ENCODE measurements at places on chromosomes 16 and 17. TPM values are rescaled to one million over a fixed set of nuclear protein-coding genes. Genes with fewer than 3 reads are reported as not detected.

DNA sequence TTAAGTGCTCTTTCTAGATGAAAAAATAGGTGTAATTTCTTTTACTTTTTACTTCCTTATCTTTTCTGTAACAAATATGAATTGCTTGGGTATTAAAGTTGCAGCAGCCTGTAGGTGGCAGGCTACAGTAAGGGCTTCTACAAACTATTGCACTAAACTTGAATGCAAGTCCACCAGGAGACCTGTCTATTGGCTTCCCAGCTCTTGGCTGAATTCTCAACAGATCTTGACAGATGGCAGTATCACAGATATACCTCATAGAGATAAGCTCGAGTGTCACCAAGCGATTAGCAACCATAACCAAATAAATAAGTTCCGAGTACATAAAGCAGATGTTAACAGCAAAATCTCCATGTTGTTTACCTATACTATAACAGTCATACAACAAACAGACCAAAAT, 5.9 kb downstream of the BBS2 start:
- no peak for DNase-seq

TPSD1 gene
- polyA plus RNA-seq, result 0.16 TPM

CLEC10A gene
- polyA plus RNA-seq, result 1.6 TPM

TM4SF5 gene
- not detected for polyA plus RNA-seq

DNA sequence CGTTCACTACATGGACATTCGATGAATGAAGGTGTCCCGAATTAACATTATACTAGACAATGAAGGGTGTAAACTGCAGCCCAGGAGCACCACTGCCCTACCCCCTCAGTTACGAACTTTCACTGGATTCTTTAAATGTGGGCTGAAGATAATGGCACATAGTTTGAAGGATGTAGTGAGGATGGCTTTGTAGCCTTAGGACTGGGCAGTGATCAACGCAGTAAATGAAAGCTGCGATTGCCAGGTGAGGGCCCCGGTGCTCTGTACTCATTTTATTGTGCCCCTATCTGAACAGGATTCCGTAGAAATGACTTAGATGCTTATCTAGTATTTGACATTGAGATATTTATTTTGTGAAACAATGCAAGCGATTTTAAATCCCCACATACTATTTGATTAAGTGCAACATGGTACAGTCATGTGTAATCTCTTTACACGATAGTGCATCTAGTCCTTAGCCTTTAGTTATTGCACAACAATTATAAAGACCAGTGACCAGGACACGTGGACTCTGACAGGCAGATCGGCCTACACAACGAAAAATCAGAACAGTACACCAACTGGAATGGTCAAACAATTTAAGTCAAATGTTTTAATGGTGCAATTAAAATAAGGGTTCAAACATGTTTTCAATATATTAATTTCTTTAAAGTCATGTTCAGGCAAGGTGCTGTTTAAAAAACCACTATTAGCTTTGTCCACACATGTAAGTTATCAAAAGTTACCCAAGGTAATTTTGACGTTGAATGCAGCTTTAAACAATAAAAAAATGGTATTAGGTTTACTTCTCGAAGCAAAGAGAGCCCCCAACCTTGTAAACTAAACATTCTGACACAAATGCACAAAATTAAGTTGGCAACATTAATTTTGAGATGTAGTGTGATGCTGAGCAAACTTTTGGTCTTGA, 17.4 kb upstream of the ERN1 start:
- no peak for DNase-seq

SP6 gene
- 0.34 TPM for polyA plus RNA-seq

GRCh38 chr17:36675786-36676185, 74.4 kb downstream of the MRM1 start:
- no peak for DNase-seq

GRCh38 chr16:88430524-88431446, 22.3 kb upstream of the ZFPM1 start:
- no peak for DNase-seq

DNA sequence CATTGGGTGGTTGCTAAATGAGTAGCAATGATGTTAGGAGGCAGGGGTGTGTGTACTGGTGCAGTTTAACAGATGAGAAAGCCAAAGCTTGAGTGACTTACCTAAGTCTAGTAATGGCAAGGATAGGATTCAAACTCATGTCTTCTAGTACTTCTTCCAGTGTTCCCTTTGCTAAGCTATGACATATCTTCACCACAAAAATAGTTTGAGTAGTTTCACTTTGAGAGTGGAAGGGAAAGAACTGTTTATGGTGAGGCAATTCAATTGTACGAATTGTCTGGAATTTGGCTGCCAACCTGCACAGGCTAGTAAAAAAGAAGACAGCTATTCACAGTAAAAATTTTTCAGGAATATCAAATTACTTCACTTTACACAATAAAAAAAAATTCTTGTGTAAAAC, 138.0 kb downstream of the NLK start:
- no peak for DNase-seq

CASKIN1 gene
- 9.7 TPM for polyA plus RNA-seq

DNA sequence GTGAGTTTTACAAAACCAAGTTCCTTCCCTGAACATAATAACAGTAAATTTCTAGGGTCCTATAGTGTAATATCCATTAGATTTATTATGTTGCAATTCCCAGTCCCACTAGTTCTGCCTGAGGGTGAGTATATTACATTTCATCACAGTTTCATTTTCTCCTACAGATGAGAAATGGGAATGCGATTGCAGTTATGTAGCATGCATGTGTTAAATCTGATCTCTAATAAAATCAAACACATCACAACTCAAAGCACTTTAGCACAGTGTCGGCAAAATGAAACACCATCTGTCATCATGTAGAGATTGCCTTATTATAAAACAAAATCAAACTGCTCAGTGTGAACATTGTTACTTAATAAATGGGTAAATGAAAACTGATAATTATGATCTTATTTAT, 180.5 kb upstream of the TOX3 start:
- no peak for DNase-seq

DNA sequence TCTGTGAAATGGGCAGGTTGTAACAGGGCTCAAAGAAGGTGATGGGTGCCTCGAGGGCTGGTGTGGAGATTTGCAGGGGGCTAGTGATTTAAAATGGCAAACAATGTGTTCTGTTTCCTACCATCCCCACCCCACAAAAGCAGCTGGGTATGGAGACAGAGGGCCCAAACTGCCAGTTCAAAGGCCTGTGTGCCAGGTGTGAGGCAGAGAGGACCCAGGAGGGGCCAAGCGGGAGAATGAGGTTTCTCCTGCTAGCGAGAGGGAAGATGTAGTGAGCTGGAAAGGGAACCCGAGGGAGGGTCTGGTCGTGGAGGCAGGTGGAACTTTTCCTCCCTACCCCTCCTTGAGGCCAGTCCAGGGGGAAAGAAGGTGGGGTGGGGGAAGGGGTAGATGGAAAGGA, 39.4 kb downstream of the LAT start:
- DNase-seq, result no peak

CDH13 gene
- 20.7 TPM for polyA plus RNA-seq

- no peak for DNase-seq
These were observed 46.8 kb downstream of the PLXDC1 start for GRCh38 chr17:39104657-39105056.

DNA sequence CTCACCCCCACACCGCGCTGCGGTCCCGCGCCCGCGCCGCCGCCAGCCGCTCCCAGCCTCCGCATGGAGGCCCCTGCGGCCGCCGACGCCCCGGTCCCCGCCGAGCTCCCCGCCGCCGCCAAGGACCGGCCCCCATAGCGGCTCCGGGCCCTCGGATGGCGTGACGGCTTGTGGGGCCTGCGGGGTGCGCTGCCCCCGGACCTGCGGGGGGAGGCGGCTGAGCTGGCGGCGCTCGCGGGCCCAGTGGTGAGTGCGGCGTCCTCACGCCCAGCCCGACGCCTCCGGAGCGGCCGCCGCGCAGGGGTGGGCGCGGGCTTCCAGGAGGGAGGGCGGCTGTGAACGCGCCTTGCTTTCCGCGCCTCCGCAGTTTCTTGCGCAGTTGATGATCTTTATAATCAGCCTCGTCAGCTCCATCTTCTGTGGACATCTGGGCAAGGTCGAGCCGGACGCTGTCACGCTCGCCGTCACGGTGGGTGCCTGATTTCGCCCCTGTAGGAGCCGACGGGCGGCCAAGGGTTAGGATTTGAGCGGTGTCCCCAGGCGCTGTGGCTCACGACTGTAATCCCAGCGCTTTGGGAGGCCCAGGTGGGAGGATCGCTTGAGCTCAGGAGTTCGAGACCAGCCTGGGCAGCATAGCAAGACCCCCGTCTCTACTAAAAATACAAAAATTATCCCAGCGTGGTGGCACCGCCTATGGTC, 46.4 kb downstream of the SLC47A1 start:
- DNase-seq, result peak; percentile 28

DNA sequence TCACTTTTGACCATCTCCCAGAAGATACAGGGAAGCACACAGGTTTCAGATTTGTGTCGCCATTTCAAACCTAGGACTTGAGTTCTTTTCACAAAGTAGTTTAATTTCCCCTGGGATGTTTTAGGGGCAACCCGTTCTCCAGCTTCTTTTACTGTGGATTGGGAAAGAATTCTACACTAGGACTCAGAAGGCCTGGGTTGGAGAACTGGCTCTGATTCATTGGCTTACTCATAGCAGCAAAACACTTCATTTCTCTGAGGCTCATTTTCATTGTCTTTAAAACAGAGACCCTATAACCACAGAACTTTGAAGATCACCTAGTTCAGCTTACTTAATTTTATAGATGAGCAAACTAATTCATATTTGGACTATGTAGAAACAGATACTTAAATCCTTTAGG, 175.9 kb upstream of the SALL1 start:
- no peak for DNase-seq

GRCh38 chr17:68634345-68634876, 33.2 kb upstream of the FAM20A start:
- DNase-seq, result no peak

GRCh38 chr17:48047113-48047740, 932 bp upstream of the NFE2L1 start:
- DNase-seq, result peak; percentile 29

DNA sequence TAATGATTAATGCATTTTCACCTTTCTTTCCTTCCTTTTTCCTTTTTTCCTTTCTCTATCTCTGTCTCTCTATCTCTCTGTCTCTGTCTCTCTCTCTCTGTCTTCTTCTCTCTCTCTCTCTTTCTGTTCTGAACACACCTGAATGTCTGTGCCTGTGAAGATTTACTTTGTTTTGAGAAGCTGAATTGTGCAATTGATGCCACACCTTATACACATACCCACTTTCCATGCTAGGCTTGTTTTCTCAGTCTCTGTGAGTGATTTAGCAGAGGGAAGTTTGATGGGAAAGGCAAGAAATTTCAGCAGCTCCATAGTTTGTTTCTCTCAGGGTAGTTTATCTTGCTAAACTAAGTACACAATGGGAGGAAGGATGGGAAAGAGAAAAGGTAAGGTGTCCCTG, 9.3 kb upstream of the CAPNS2 start:
- no peak for DNase-seq

DNA sequence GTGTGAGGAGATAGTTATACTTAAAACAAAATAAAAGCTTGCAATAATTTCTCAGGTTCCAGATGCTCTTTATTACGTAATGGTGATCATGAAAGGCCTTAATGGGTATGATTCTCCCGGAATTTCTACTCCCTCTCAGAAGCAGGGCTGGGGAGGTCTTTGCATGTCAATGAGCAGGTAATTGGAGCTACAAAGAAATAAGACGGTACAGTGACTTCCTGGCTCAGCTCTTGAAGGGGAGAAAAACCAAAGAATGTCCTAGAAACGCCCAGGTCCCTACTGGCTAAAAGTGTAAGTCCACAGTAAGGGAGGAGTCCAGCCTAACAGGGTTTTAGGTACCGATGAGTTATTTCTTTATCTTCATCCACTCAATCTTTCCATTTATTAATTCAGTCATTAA, 390.9 kb downstream of the TMEM114 start:
- DNase-seq, result no peak

NETO2 gene
- 0.41 TPM for polyA plus RNA-seq

GRCh38 chr17:146546-146945, 9.2 kb downstream of the SCGB1C2 start:
- no peak for DNase-seq

DNA sequence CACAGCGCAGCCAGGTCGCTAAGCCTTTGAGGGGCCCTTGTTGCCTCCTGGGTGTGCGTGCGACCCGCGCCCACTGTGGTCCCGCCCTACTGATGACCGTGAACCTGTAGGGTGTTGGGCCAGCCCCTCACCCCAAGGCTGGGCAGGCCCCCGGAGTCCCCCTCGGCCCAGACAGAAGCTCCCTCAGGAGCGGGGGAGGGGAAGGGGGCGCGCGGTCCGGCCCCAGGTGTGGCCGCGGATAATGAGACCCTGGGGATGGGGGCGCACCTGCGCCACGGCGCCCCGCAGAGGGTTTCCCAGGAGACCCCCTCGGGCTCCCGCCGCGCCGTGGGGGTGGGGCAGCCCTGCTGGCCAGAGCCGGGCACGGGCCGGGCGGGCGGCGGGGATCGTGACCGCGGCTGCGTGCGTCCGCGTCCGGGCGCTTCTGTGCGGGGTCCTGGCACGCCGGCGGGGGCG, 358 bp upstream of the ARHGDIG start:
- no peak for DNase-seq

DNA sequence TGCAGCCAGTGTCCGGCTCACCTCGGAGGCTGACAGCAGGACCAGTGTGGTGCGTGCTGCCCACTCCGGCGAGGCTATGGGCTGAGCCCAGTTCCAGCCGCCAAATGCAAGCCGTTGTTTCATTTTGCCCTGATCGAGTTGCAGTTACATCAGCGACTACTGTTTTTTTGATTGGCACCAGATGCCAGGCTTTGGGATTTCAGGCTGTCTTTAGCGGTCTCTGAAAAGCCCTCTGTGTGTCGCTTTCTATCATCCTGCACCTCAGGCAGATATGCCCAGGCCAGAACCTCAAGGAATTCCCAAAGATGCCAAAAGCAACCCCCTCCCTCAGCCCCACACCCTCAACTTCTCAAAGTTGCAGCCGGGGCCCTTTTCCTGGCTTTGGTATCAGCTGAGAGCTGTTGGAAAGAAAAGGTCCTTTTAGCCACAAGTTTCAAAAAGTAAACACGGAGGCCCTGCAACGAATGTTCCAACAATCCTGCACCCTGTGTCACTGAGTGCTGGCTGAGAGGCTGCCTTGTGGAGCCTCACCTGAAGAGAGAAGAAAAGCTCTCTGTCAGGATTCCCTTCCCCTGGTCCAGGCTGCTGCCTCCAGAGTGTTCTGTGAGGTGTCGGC, 58.9 kb downstream of the WWP2 start:
- no peak for DNase-seq

GRCh38 chr17:8949061-8949661, 16.3 kb downstream of the PIK3R5 start:
- no peak for DNase-seq

DNA sequence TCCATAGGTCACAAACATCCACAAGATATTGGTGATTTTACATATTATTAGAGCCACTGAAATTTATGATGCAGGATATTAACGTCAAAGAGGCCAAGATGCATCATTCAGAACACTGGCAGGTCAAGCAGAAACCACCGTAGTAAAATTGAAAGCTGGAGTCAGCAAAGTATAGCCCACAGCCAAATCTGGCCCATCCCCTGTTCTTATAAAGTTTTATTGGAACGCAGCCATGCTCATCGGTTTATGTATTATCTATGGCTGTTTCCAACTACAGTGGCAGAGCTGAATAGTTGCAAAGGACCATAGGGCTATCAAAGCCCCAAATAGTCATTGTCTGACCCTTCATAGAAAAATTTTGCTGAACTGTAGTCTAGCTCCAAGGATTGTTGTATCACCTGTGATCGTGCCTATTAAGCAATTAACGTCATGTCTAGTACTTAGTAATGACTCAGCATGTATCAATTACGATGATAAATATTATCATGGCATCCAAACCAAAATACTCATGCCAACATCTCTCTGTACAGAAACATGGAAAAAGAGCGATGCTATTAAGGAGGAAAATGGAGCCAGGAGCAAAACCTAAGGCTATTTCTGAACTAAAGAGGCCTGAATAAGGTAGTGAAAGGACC, 165.6 kb downstream of the IRX3 start:
- DNase-seq, result no peak
